ENCODE measurements at places on chromosomes 2 and 18.

- DNase-seq = no peak
These were observed 6.3 kb upstream of the ATOH8 start for GRCh38 chr2:85747441-85747840.

DNA sequence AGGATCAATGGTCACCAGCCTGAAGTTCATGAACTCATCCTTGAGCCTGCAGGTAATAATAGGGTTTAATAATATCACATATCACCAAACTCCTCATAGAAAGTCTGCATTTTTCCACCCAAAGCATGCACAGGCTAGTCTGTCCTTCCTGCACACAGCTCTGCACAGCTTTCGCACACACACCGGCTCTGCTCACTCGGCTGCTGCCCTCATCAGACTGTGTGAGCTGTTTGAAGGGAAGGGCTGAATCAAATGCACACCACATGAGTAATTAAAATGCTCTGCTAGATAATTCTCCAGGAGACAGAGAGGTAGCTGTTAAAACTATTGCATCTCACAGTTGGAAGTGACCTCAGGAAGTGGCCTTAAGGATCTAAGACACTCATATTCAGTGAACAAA lies 108.4 kb upstream of the YPEL5 start:
- DNase-seq = no peak

- DNase-seq = no peak
These were observed 2.6 kb downstream of the GPR39 start for GRCh38 chr2:132419235-132419634.

DNA sequence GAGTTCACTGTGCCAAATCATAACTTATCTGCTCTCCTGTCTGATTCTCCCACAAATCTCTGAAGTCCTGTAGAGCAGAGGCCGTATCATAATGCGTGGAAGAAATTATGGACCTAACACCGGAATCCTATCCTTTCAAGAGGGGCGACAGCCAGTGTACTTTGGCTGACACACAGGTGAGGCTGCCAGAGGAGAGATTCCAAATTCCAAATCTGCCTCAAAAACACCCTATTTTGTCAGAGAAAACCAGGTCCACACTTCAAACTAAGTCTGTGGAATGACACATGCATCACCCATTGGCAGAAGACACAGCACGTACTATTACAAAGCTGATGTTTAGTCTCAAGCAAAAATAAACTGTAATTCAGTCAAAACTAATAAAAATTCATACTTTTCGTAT lies 139.2 kb upstream of the PID1 start:
- no peak for DNase-seq

DNA sequence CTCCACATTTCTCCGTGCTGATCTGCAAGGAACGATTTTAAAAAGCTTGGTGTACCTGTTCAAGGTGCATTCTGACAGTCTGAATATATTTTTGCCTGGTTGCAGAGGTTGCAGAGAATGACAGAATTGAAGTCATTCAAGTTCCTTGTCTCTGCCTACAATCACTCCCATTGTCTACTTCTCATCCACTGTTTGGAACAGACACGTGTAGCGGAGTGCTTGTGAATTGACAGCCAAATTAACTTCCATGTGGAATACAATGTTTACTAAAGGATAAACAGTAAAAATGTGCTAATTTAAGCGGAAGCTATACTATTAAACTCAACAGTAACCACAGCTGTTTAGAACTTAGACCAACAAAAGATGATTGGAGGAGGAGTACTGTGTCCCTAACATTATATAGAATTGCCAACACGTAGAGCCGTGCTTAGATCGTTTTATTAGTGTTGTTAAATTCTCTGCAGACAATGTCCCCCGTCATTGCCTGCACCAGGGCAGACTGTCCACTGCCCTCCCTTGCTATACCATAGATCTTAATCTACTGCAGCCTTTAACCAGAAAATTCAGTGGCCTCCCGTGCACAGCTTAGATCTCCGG lies 87.3 kb upstream of the ZCCHC2 start:
- DNase-seq = no peak

- DNase-seq = no peak
These were observed 27.3 kb upstream of the MGAT5 start for GRCh38 chr2:134226601-134227000.

DNA sequence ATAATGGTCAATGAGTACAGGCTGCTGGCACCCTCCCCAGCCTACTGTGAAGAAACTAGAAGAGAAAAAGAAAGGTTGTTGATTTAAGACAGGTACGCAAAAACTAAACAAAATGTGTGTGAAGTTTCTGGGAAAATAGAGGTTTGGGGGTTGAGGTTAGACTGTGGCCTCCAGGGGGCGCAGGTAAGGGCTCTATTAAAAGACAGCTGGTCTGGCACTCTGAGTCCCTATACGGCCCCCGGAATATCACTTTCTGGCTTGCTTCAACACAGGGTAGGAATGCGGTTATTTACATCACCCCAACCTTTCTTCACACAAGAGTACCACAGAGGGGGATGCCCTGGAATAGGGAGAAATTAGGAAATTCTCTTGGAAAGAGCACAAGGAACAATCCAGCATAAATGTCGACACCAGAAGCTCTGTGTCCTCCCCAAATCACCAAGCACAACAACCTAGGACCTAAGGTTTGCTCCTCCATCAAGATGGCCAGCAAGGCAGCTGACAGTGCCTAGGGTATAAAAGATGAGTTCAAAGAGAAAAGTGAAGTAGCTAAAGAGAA lies 480.8 kb upstream of the KLHL29 start:
- DNase-seq = no peak

DNA sequence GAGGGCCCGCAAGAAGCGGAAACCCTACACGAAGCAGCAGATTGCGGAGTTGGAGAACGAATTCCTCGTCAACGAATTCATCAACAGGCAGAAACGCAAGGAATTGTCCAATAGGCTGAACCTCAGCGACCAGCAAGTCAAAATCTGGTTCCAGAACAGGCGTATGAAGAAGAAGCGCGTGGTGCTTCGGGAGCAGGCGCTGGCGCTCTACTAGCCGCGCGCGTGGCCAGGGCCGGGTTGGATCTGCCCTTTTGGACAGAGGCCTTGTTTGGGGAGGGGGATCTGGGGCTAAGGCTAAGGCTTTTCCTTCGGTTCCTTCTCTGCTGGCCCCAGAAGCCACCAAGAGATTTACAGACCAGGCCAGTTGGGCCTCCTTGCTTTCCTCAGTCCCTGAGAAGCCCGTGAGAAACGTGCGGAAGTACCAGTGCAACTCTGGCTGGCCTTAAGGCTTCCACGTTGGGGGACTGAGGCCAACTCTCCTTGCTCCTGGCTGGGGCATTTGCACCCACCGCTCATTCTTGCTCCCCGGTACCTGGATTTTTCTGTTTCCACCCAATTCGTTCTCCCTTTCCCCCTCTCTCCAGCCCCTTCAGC lies 1.0 kb downstream of the HOXD12 start:
- DNase-seq = no peak

DNA sequence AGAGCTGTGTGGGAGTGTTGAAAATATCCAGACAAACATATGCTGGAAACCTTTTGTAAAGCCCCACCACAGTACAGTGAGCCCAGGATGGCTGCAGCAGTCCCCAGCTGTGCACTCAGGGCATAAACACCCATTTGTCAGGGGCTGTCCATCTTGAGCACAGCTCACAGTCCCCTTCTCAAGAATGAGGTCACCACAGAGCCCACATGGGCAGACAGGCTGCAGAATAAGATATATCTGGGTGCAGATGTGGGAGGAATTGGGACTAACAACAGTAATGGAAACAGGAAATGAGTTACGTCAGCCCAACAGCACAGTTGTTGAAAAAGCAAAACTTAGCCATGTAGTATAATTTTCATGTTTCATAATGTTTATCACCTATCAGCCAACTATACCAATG lies 219.6 kb downstream of the ETAA1 start:
- DNase-seq = no peak

- DNase-seq = no peak
These were observed 5.5 kb upstream of the ARL4C start for GRCh38 chr2:234502285-234502918.

DNA sequence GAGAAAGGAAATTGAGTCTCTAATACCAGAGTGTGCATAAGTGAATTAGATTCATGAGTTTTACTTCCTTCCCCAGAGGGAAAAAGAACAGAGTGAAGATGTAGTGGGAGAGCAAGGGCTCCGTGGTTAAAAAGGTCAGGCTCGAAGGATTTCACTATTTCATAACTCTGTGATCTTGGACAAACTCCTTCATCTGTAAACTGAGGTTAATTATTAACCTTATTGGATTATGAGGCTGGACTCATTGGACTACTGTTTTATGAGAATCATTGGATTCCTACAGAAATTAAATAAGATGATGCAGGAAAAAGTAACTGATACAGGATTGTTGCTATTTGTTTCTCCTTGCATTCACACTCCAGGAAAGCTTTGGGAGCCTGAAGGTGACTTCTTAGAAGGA lies 45.0 kb downstream of the SRD5A2 start:
- no peak for DNase-seq

GRCh38 chr18:79211844-79212243 lies 142.7 kb downstream of the ATP9B start:
- DNase-seq = no peak

GRCh38 chr2:58721912-58722591 lies 480.9 kb upstream of the FANCL start:
- no peak for DNase-seq

GRCh38 chr18:68448736-68449135 lies 266.2 kb downstream of the TMX3 start:
- DNase-seq = no peak

DNA sequence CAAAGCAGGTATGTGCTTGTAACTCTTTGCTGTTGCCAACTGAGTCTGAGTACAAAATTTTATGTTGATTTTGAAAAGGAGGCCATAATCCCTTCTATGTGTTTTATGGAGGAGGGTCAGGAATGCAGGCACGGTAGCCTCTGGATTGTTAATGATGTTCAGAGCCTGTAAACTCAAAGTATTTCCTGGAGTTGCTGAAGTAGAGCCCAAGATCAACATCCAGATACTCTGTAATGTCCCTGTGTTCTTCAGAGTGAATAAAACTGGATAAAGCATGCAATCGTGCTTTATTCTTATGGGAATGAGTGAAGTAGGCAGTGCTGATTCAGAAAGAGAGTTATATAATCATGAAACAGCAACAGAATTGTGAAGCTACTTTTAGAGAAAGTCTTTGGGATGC lies 61.8 kb upstream of the CHRNA1 start:
- no peak for DNase-seq

DNA sequence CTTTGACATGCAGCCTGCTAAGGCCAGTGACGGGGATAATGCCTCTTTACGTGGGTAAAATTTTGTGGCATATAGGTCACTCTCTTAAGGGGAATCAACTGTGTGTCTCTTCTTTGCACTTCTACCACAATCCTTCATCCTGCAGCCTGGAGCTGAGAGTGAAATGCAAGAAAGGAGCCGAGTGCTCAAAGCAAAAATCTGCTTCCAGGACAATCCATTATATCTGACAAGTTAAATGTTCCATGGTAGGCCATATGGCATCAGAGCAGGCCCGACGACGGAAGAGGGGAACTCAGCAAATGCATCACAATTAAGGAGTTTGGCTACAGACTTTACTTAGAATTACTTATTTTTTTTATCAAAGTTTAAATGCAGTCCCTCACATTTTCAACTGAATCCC lies 171.2 kb downstream of the TCF4 start:
- DNase-seq = no peak

DNA sequence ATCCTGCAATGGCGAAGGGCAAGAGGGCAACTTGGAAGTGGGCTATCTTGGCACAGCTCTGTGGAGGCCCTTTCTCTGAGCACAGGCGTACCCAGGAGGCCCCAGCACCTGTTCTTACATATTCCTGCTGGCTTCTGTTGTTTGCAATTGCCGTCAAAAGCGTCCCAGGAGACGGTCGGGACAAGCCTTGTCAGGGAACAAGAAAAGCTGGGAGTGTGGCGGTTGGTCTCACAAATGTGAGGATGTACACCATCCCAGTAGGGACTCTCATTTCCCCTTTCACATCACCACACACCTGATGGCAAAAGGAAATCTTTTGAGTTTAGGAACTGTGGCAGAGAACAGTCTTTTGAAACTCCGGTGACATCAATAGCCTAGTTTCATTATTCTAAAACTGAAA lies 94.7 kb upstream of the EFEMP1 start:
- no peak for DNase-seq

DNA sequence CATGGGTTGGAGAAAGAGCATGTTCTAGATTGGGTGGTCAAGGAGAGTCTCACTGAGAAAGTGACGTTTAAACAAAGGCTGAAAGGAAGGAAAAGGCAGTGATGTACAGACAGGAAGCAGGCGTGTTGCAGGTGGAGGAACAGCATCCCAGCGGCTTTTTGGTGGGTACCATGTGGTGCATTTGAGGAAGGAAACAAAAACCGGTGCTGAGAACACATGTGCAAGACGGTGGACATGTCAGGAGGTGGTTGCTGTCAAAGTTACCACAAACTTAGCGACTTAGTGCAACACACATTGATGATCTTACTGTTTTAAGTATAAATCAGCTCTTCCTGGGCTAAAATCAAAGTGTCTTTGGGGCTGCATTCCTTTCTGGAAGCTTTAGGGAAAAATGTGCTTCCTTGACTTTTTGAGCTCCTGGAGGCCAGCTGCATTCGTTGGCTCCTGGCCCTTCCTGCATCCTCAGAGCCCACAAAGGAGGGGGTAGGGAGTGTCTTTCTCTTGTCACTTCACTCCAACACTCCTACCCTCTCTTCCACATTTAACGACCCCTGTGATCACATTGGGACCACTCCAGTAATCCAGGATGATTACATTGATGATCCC lies 380.6 kb downstream of the FBXO15 start:
- no peak for DNase-seq

- DNase-seq = no peak
These were observed 16.6 kb downstream of the SMC6 start for GRCh38 chr2:17736989-17737388.

- DNase-seq = no peak
These were observed 40.0 kb downstream of the STAT1 start for GRCh38 chr2:190973726-190974628.

- DNase-seq = no peak
These were observed 13.5 kb upstream of the FEZ2 start for GRCh38 chr2:36611316-36611990.

- DNase-seq = no peak
These were observed 562.6 kb downstream of the SPAG16 start for GRCh38 chr2:213846856-213847255.

GRCh38 chr18:48979944-48980890 lies 29.5 kb upstream of the SMAD7 start:
- no peak for DNase-seq

DNA sequence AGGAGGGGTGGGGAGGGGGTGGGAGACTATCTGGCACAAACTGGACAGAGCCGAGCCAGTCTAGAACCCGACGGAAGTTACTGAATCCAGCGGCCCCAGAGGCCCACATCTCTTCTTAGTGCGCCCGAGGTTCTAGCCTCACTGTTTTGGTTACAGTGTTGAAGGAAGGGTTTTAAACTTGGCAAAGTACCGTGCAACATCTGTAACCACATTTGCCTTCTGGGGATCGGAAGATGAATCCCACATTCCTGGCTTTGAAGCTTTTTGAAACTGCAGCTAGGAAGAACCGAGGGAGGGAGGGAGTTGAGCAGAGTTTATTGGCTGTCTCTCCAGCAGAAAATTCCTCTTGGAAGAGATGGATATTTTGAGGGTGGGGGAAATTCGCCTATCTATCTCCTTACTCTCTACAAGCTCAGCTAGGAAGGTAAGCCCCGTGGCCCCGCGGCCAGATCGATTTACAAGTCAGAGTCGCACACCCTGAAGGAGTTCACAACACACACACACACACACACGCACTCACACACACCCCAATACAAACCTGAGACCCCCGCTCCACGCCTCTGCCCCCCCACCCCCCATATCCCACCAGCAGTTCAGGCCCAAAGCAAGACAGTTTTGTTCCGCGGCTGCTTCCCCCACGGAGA lies 1.0 kb downstream of the ACVR1 start:
- peak; percentile 18 for DNase-seq

- no peak for DNase-seq
These were observed 139.6 kb downstream of the TWIST2 start for GRCh38 chr2:238987352-238987981.

Data from CD4-positive, alpha-beta T cell treated with Interleukin-17A for 1 hour (primary cell).